ENCODE measurements at places on chromosomes 7 and 10.

- no peak for DNase-seq
Observed at GRCh38 chr7:53684693-53685092, 649.3 kb downstream of the POM121L12 start.

GRCh38 chr7:75962607-75963380 lies 31.6 kb downstream of the TMEM120A start:
- no peak for DNase-seq

DNA sequence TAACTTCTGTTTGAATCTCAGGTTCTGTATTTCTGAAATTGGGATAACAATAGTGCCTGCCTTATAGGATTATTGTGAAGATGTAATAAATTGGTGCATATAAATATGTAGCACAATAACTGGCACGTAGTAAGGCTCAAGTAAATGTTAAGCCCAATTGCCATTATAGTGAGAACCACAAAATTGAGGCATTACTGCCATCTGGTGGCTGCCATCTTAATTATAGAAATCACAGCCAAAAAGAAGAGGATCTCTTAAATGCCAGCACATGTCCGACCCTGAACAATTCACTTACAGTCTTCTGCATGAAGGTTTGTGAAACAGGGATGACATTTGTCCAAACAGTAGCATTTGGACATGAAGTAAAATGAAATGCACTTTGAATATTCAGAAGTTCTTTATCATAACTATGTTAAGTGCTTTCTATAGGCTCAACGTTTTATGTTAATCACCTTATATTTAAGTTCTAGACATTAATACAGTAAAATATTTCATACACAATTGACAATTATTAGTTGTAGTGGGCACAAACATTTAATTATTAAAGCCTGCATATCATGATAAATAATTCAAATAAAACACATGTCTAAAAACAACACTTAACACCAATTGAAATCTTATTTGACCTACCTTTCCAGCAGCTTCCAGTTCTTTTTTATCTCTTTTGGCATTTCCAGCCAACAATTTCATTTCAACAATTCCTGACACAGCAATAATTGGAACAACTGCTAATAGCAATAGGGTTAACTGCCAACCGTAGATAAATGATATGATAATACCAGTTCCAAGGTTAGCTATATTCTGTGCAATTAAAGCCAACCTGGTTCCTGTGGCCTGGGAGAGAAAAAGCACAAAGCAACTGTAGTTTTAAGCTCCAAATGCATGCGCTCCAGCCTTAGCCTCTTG lies 58.5 kb downstream of the ABCB4 start:
- peak; percentile 55 for DNase-seq

GRCh38 chr7:1785839-1786238 lies 115.8 kb downstream of the ELFN1 start:
- DNase-seq = no peak

- no peak for DNase-seq
Observed at GRCh38 chr10:110353244-110354119, 48.8 kb upstream of the SMNDC1 start.

DNA sequence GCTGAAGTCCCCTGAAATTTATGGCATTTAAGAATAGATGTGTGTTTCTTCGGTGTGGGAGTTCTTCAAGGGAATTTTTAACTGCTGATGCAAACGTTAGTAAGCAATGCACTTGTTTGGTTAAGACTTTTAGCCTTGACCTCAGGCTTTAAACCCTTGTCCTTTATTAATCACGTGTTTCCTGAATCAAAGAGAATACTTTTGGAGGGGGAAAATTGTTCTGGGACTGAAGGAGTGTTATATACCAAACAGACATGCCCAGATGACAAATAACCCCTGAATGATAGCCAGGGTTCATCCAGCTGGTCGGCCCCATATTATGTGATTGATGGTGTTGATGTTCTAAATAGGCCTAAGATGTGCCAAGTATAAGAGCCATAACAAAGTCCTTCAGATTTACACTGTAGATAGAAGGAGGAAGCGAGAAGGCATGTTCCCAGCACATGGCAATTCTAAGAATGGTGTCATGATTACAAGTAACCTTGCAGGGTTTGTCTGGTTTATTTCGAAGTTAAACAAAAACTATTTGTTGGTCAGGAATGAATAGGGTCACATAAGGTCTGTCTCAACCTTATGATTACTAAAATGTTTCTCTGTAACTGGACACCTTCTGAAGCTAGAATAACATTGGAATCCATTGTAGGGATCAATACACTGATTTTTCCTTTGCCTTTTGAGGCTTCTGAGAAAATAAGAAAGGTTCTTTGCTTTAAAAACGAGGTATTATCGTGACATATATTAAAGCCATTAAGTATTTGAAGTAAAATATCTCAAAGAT lies 124.2 kb upstream of the SEM1 start:
- DNase-seq = no peak

DNA sequence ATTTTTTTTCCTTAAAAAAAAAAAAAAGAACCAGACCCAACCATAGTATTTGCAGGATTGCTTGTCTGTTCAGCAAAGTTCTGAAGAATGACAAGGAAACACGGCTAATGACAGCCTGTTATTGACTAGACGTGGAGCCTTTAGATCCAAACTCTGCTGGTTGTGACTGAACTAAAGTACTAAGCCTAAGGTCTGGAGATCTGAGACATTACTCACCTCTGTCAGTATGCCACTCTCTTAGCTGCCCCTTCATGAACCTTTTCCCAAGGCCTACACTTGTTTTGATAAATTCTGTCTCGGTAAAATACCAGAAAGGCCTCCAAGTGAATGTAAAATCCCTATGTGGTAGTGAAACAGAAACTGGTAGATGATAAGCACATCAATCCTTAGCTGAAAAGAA lies 101.0 kb downstream of the CABCOCO1 start:
- DNase-seq = no peak

GRCh38 chr10:22629852-22630233 lies 84.5 kb downstream of the PIP4K2A start:
- DNase-seq = no peak

Data from DMS79 treated with DMSO at 0.1 percent for 48 hours (cell line).